ENCODE measurements at places on chromosomes 13 and 19.

- DNase-seq, result no peak
These were observed 69.1 kb downstream of the ARHGEF18 start for GRCh38 chr19:7417671-7418324.

GRCh38 chr19:4012092-4012974 is 4.8 kb downstream of the PIAS4 start:
- DNase-seq, result no peak

DNA sequence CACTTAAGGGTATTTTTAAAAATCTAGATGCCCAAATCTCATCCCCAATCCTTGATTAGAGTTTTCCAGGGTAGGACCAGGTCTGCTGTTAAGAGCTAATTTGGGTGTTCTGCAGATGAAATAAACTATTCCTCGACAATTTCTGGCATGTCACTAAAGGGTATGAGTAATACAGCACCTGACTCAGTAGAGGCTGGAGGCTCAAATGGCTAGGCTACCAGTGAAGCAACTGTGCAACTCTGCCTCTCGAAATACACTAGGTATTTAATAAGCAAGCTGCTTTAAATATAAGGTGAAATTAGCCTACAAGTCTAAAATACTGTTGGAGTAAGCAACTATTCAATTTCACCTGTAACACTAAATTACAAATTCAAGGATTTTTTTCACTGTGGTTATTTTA is 1.5 kb downstream of the RNF6 start:
- no peak for DNase-seq

GRCh38 chr13:52395704-52396103 is 10.3 kb downstream of the THSD1 start:
- no peak for DNase-seq

GRCh38 chr19:13034636-13035035 is 39.4 kb downstream of the NFIX start:
- no peak for DNase-seq

DNA sequence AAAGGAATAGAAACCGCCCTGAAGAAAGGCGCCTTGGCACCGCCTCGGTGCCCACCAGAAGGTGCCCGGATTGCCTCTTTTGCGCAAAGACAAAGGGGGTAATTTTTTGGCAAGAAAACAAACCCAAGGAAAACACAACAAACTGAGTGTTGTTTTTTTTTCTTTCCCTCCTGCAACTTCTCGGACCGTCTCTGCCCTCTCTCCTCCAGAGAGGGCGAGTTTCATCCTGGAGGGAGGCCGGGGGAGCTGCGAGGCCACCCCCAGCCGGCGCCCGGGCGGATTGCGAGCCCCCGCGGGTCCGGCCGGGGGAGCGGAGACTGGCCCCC is 2.3 kb downstream of the ZNF536 start:
- DNase-seq, result no peak

GRCh38 chr13:99774644-99775043 is 196.9 kb downstream of the ZIC5 start:
- DNase-seq, result no peak

GRCh38 chr13:51596541-51596940 is 12.3 kb downstream of the WDFY2 start:
- no peak for DNase-seq

DNA sequence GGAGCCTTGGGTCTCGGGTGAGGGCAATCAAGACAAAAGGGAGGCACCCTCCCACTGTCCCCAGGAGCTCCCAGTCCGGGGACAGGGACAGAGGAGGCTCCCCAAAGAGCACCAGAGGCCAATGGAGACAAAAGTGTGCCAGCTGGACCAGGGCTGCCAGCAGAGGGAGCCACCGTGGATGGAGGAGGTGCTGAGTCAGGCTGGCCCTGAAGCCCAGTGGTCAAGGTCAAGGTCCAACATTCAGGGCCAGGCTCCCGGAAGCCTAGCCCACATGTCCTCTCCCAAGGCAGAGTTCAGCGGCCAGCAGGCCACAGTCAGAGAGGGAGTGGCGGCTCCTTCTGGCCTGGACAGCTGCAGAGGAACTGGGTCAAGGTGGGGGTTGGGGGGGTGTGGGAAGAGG is 8.4 kb downstream of the COL5A3 start:
- DNase-seq, result no peak

DNA sequence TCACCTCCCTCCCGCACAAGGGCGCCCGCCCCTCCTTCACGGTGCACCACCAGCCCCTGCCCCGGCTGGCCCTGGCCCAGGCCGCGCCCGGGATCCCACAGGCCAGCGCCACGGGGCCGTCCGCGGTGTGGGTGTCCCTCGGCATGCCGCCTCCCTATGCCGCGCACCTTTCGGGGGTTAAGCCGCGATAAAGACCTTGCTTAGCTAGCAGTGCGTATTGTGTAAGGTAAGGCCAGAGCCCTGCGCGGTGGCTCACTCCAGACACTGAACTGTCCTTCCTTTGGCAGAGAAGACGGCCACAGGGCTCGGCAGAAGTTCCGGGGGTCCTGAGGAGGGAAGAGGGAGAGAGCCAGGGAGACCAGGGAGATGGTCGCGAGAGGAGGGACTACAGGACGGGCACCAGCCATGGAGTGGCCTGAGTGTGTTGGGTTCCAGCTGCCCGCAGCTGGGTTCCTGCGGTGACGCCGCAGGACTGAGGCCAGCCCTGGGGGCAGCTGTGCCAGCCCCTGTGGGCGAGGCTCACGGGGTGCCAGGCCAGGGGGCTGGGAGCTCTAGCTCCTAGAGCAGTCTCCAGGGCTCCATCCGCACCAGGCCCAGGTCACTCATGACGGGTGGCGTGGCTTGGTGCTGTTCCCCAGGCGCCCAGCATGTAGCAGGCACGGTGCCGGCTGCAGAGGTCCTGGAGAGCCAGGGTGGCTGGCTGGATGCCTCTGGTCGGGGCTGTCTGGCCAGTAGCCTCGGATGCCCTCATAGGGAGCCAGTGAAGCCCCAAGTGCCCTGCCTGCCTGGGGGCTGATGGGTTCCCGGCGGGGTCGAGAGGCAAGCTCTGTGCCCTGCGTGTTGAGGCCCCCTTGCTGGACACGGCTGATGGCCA is 7.7 kb downstream of the PLEKHJ1 start:
- no peak for DNase-seq

GRCh38 chr19:34364462-34364829 is 550 bp upstream of the GPI start:
- no peak for DNase-seq

- no peak for DNase-seq
These were observed 1.3 kb upstream of the A1BG start for GRCh38 chr19:58354478-58355030.

- DNase-seq, result no peak
These were observed 7.5 kb upstream of the SBNO2 start for GRCh38 chr19:1181606-1182005.

- DNase-seq, result no peak
These were observed 18.8 kb downstream of the FLT1 start for GRCh38 chr13:28475916-28476725.

DNA sequence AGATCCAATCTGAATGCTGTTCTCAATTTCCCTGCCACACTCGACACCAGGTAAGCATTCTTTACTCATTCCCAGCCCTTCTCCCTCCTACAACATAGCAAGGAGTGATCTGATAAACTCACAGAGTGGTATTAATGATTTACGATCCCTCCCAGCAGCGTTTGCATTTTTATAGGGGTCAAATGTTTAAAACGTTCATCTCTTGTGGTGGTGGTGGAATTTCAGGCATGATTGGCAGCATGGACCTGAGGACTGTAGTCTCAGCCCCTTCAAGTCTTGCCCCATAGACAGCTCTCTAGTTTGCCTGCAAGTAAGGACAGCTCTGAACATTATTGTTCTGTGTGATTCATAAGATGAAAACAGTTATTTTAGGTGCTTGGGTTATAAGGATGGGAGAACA is 565.7 kb downstream of the EFNB2 start:
- DNase-seq, result no peak

- no peak for DNase-seq
These were observed 394.9 kb downstream of the DLEU7 start for GRCh38 chr13:50448535-50448998.

GRCh38 chr13:46320406-46320805 is 66.6 kb downstream of the RUBCNL start:
- DNase-seq, result no peak

- DNase-seq, result no peak
These were observed 105.1 kb downstream of the NUFIP1 start for GRCh38 chr13:44884076-44884729.

- peak; percentile 87 for DNase-seq
These were observed at the start of gene PLIN3 for GRCh38 chr19:4867534-4868285. PLIN3 (minus strand) TSS chr19:4867667; CDS start chr19:4861394, 6,273 bp downstream.

DNA sequence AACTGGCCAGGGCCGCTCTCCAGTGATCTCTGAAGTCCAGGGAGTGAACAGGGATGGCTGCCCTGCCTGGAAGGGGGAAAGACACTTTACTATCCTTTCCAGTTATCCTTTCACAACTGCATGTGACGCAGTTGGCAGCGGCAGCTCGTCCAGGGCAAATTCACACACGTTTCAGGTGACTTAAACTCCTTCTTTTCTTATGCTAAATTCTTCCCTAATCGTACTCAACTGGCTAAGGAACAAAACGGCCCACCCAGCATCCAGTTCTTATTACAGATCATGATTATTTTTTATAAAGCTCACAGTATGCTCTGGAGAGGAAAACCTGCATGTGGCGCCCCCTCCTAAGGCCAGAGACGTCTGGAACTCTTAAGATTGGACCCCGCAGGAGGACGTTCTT is 767.1 kb downstream of the UQCRFS1 start:
- DNase-seq, result no peak

DNA sequence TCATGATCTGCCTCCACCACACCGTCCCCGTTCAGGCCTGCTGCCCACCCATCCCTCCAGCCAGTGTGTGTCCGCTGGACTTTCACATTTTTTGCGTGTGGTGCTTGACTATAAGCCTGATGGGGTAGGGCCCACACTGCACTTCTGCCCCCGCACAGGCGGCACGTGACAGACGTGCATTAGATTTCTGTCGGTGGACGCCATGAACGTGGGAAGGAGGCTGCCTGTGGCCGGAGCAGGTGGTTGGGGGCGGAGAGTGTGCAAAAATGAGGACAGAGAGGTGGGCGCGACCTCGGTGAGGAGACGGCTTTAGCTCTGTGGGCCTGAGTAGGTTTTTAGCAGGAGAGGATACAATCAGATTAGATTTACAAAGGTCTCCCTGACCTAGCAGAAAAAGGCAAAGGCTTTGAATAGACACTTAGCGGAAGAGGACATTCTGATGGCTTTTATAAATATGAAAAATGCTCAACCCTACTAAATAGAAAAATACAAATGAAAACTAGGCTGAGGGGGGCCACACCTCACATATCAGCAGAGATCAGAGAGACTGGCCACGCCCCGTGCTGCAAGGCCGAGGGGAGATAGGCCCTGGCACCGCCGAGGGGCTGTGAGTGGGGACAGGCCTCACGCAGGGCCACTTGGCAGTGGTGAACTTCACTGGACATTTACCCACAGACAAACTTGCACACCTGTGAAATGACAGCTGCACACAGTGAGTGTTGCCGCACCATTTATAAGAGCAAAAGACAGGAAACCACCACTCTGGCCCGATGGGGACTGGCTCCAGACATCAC is 25.4 kb downstream of the PAK4 start:
- no peak for DNase-seq

GRCh38 chr19:46076951-46077814 is 36.4 kb upstream of the IGFL4 start:
- DNase-seq, result no peak

GRCh38 chr19:2415281-2415972 is 12.0 kb downstream of the TIMM13 start:
- no peak for DNase-seq

DNA sequence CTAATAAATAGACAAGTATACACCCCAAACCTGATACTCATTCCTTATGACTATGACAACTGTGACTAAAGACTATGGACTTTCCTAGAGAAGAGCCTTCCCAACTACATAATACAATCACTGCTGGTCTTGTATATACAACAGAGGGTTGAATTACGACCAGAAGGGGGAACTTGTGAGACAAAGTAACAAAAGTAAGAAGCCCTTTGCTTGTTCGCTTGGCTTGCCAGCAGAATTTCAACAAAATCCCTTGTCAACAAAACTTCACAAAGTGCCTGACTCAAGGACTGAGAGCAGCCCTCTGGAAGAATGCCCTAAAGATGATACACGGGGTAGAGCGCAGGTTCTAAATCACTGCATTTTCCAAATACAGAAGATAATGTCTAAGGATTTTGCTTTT is 99.4 kb downstream of the WASF3 start:
- DNase-seq, result no peak

GRCh38 chr19:47020132-47020805 is 632 bp downstream of the NPAS1 start:
- no peak for DNase-seq

DNA sequence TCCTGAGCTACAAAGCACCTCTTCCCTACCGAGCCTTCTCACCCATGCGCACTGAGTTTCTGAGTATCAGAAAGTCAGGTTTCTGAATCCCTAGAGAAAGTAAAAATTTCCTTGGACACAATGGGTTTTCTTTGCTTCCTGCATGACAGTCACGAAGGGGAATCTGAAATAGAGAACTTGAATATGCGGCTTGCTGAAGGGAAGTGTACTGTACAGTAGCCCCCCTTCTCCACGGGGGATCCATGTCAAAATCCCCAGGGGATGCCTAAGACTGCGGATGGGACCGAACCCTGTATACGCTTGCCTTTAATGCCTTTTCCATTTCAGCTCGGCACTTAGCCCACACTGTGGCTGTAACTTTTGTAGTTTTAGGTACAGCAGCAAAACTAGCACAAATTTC is 107.9 kb downstream of the GGACT start:
- DNase-seq, result no peak

DNA sequence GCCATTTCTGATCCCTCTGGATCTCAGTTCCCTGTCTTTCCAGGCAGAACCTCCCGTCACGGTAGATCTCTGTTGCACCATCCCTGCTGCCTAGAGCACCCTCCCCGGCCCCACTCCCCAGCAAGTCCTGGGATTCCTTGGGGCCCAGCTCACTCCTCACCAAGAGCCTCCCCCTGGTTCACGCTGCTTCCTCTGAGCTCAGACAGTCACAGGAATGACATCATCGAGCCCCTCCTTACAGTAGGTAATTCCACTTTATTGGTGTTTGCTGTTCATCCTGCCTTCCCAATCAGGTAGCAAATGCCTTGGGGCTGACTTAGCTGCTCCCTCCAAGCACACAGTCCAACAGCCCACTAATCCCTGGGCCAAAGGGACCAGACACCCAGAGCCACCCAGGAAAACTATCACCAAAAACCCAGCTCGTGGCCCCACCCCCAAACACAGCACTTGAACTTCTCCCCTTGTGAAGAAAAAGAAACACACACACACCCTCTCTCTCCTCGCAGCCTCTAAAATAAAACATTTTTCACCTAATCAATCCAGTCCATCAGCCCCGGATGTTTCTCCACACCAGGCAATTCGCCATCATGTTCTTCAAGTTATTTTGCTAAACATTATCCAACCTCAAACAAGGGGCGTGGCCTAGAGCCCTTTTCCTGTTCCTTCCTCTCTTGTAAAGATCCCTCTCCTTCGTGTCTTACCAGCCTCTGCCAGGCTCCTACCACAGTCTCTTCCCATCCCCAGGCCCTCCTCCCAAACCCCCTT is 2.5 kb downstream of the NAPA start:
- DNase-seq, result no peak

GRCh38 chr19:6772028-6772865 is at the start of gene VAV1:
VAV1 (plus strand) TSS chr19:6772708; CDS start chr19:6772808, 100 bp downstream.
- peak; percentile 80 for DNase-seq

DNA sequence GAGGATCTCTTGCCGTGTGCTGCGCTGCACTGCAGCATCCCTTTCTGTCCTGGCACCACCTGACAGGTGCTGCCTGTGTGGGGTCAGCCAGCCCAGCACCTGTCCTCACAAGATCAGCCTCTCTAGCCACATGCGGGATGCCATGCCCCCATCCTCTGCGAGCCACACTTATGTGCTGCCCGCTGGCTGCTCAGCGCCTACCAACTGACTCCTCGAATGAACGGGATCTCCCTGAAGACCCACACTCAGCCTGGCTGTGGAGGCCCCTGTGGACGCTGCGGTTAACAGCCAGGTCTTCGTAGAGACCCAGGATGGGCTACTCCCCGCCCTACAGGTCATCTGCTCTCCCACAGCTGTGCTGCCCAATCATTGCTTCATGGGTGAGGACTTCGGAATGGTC is 106.1 kb downstream of the DOCK9 start:
- no peak for DNase-seq

Data from activated CD8-positive, alpha-beta memory T cell treated with anti-CD3 and anti-CD28 coated beads, Interleukin-2, amount 50 U/mL, for 4 hours (primary cell).